NCI-H460 (cell line): ENCODE measurements at places on chromosomes 5 and 9. TPM values are rescaled to one million over a fixed set of nuclear protein-coding genes. Genes with fewer than 3 reads are reported as not detected.
A peak's percentile ranks its signal among the peaks of the same experiment; 100 is the strongest.

GRCh38 chr5:149679876-149680809 lies 50.0 kb upstream of the PPARGC1B start:
- DNase-seq, result no peak

DNA sequence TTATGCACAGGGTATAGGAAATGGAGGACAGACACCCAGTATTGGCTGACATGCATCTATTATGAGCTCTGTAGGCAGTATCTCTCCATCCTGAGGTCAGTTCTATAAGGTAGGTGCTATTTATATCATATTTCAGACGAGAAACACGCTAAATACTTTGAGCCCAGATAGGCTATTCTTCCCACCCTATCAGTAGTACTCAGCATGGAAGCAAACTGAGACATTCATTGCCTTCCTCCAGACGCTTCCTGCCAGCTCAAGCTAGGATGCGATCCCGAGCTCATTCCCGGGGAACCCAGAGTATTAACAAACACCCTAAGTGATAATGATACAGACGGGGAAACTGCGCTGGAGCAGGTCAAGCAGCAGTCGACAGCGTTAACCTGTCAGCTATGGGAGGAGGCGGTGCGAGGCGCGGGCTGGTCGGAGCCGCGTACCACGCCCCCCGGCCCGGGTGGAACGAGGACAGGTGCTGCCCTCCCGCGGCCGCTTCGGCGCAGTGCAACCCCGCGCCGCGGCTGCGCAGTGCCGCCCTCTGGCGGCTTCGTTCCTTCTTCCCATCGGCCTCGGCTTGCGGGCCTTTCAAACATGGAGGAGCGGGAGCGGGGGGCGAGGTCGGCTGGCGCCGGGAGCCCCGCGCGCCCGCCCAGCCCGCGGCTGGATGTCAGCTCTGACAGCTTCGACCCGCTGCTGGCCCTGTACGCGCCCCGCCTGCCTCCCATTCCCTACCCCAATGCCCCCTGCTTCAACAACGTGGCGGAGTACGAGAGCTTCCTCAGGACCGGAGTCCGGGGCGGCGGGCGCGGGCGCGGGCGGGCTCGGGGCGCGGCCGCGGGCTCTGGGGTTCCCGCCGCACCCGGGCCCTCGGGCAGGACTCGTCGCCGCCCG lies at the start of gene LSM11:
Gene LSM11, plus strand, starts transcription at position 550 of the 888 bp plus-strand sequence. Its CDS starts 39 bp downstream, at position 589.
- DNase-seq, result peak; percentile 77

- no peak for DNase-seq
These were observed 116.0 kb downstream of the NMUR2 start for GRCh38 chr5:152288917-152289595.

DNA sequence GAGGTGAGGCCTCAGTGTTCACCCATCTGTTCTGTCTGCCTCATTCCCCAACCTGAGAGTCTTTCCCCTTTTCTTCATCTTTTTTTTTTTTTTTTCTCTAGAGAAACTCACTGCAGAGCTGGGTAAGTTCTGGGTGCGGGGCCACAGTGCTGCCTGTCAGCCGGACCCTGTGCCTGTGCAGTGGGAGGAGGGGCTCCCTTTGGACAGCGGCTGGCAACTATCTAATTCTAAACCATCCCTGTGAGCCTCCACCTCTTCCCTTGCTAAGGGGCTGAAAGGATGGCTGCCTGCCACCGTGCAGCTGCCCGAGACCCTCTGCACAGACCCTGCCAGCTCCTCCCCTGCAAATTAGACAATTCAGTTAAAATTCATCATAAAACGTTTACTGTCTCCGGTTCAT lies 14.1 kb downstream of the BTNL9 start:
- DNase-seq, result no peak

DNA sequence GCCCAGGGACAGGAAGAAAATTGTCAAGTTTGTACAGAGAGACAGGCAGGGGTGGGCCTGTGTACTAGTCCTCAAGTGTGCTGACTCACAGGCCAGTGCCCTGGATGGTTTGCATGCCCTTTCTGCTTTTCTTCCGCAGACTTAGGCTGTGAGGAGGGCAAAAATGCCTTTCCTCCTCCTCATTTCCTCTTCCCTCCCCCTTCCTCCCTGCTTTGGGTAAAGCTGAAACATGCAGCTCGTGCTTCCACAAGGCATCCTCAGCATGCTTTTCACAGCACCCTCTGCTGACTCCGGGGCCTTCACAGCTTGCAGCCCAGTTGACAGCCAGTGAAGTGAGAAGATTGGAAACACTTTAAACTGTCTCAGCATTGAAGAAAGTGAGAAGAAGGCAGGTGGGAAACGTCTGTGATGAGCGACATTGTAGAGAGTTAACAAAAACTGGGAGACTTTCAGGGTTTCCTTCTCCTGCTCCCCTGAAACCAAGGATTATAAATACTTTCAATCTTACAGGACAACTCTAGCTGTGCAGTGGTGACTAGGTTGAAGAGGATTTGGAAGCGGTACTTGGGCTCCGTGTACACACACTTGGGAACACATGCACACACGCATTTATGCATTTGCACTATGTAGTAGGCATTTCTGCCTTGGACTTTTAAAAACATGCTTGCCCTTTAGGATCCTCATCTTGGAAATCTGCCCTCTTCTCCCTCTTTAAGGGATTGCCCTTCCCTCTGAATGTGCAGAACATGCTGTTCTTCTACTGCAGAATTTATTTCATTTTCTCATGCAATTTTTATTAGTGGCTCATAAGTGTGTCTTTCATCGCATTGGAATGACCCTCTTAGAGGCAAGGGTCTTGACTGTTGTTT lies 138.8 kb downstream of the GRIA1 start:
- DNase-seq, result peak; percentile 18

- no peak for DNase-seq
These were observed 18.8 kb downstream of the TICAM2 start for GRCh38 chr5:115583474-115583873.

- no peak for DNase-seq
These were observed 113.9 kb downstream of the WNK2 start for GRCh38 chr9:93297659-93298497.

DNA sequence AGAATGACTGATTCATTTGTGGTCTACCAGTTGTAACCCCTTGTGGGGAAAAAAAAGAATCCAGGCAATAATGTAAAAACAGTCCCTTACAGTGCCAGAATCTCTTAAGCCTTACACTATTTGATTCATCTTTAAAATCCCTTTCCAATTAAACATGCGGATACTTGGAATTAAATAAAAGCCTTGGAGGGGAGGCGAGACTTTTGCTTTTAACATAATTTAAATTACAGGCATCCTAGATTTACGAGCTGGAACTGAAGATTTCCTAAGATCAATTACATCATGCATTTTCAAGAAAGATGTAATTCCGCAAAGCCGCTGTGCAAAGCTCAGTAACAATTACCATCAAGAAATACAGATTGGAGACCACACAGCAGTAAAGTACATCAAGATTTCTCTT lies 370.2 kb downstream of the MTRR start:
- DNase-seq, result no peak

- DNase-seq, result no peak
These were observed 344.6 kb downstream of the OSTF1 start for GRCh38 chr9:75432888-75433287.

PDLIM4 gene
- total RNA-seq, result not detected in 2 replicates

JADE2 gene
- total RNA-seq, result 7.9 and 8.9 TPM in 2 replicates

- DNase-seq, result no peak
These were observed 91.9 kb upstream of the STC2 start for GRCh38 chr5:173420108-173420507.

GRCh38 chr5:58011301-58011700 lies 448.6 kb downstream of the PLK2 start:
- no peak for DNase-seq

- DNase-seq, result no peak
These were observed 5.4 kb downstream of the GFPT2 start for GRCh38 chr5:180347702-180348101.

DNA sequence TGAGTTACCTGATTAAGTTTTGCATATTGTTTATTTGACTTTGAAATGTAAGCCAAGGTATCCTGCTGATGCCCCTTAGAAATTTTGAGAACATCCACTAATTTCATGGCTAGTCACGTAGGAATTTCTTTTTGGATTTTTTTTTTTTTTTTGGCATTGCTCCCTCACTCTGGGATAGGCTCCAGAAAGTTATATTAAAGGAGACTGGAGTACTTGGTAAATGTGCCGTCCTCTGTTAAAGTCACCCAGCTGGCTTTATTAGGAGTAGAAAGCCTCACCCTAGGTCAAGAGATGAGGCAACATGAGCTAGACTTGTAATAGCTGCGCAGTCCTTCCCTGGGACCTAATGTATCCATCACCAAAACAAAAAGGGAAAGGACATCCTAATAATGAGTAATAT lies 3.1 kb downstream of the KCTD16 start:
- no peak for DNase-seq

DNA sequence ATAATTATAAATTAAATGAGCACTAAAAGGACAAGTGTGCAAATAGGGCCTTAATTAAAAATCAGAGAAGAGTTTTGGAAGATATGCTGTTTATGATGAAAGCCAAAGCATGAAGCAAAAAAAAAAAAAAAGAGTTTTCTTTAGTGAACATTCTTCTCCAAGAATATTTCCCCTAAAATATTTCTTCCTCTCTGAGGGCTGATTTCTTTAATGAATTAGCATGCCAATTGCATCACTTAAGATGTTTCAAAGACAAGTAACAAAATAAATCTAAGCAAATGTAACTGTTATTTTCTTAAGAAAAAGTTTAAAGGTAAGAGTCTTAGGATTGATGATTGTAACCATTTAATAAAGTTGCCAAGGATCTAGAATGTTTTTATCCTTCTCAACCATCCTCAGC lies 81.6 kb upstream of the MPDZ start:
- DNase-seq, result no peak

GRCh38 chr5:135814316-135814715 lies 20.1 kb upstream of the SLC25A48 start:
- DNase-seq, result no peak

DNA sequence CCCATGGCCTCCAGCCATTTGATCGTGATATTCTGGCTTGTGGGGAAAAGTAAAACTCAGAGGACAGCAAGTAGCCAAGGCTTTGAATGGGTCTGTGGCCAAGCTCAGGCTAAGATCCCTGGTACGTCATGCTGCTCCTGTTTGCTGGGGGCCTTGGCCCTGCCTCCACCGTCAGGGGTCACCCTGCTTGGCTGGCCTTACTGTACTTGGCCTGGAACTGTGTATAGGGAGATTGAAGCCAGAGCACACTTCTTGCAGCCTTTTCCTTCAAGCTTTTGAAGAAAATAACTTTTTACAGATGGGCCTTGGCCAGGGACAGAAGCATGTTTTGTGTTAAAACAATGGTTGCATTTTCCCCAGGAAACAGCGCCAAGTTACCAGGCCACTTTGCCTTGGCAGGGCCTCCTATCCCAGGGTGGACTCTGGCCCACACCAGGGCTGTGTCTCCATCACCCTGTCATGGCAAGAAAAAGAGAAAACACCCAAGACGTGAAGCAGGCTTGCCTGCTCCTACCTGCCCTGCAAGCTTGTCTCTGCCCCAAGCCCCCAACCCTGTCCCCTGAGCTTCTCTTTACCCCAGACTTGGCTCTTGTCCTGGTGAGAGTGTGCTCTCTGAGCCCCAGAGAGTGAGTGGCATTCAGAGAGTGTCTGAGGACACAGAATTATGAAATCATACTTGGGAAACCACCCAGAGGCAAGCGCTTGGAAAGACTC lies 286.9 kb downstream of the GADD45G start:
- DNase-seq, result no peak

DNA sequence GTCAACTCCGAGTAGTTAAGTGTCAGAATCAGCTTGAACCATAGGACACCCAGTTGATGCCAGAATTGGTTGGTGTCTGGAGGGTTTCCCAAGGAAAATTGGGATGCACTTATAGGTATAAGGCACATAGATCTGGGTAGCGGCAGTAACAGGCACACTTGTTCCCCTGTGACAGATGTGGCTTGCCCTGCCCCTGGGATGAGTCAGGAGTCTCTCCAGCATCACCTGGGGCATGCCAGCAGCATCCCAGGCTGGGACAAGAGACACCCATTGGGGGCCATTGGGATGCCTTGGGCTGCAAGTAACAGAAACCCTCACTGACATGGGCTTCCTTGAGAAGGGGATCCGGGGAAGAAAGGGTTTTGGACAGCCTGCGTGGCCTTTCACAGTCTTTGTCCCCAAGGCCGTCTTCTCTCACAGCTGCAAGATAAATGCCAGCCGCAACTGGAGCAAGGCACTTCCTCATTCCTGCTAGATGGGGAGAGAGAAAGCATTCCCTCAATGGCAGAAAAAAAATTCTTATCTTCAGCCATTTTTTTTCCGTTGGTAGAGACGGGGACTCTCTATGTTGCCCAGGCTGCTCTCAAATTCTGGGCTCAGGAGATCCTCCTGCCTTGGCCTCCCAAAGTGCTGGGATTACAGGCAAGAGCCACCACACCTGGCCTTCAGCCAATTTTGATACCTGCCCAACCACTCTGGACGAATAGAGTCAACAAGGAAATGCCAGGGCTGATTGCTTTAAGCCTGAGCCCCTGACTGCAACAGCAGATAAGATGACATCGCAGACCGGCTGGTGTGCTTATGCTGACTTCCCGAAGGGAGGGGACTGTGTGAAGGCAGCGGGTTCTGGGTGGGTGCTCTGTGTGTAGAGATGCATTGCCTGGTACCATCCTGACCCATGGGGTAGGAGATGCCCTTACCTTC lies 13.3 kb upstream of the RNF130 start:
- no peak for DNase-seq

FRRS1L gene
- total RNA-seq, result not detected in 2 replicates

GRCh38 chr9:426976-427375 lies 212.3 kb downstream of the DOCK8 start:
- no peak for DNase-seq

TAF1L gene
- total RNA-seq, result not detected in 2 replicates

- no peak for DNase-seq
These were observed 37.7 kb downstream of the PCDHAC2 start for GRCh38 chr5:141003791-141004611.
